ENCODE measurements at places on chromosomes 6 and 20.

DNA sequence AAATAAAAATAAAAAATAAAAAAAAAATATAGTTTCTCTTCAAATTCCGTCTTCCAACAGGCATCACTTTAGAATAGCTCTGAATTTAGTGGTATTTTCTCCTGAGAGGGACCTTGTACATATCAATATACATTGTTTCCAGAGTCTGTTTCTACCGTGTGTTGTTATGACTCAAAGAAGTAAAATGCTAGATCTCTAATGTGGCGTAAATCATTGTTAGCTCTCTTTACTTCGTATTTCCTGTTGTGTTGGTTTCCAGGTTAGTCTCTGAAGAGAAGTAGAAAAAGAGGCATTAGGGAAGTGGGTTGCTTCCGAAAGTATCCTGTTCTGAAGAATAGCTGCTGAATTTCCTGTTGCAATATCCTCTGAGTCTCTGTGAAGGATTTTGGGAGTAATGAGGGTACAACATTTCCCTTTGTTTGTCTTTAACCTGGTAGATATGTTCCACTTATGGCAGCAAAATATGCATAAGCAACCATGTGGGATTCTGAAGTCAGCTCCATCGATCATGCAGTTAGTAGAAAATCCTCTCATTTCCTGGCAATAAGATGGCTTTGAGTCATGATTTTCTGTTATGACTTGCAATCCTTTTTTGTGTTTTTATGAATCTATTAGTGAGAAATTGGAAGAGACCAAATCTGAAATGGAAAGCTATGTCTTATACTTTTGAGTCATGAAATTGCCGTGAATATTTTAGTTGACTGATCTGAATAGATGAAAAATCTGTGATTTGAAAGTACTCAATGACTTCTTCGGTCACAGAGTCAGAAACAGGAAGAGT lies 42.0 kb upstream of the MCHR2 start:
- no peak for DNase-seq

- DNase-seq: no peak
Observed at GRCh38 chr6:51983564-51983963, 103.8 kb downstream of the PKHD1 start.

DNA sequence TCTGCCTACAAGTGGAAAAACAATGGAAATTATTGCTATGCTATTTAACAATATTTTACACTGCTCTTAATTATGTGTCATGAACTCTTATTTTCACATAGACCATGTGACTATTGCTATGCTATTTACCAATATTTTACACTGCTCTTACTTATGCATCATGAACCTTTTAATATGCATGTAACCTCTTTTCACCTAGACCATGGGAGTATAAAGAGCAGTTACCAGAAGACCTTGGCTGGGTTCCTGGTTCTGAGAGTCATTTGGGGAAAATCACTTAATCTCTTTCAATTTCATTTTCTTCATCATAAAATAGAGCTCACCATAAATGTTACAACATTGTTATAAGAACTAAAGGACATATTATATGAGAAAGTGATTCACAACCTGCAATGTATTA lies 223.8 kb upstream of the RNF217 start:
- DNase-seq: no peak

DNA sequence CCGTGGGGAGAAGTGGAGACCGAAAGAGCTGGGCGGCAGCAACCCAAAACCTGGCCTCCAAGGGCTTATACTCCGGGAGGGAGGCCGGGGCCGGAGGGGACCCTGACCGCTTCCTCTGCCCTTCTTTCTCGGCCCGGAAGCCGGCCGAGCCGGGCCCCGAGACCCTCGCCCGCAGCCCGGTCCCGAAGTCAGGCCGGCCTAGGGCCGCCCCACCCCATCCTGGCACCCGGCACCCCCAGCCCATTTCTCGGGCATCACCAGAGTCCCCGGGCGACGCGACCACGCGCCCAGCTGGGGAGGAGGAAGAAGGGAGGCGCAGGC lies 572 bp upstream of the ZDHHC14 start:
- no peak for DNase-seq

DNA sequence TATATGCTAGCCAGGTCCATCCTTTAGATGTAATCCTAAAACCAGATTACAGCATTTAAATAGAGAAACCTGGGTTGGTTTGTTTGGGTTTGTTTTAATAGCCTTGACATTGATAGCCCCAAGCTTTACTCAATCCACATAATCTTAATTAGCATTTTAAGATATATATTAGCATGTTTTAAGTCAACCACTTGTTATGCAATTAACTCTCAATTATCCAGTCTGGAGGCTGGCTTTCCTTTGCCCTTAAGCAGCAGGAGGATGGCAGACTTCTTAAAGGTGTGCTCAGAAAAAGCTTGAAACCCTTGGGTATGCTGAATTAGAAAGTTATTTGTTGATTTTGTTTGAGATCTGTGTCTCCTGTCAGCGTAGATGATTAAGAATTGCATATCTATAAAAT lies 46.3 kb upstream of the SMIM28 start:
- no peak for DNase-seq

DNA sequence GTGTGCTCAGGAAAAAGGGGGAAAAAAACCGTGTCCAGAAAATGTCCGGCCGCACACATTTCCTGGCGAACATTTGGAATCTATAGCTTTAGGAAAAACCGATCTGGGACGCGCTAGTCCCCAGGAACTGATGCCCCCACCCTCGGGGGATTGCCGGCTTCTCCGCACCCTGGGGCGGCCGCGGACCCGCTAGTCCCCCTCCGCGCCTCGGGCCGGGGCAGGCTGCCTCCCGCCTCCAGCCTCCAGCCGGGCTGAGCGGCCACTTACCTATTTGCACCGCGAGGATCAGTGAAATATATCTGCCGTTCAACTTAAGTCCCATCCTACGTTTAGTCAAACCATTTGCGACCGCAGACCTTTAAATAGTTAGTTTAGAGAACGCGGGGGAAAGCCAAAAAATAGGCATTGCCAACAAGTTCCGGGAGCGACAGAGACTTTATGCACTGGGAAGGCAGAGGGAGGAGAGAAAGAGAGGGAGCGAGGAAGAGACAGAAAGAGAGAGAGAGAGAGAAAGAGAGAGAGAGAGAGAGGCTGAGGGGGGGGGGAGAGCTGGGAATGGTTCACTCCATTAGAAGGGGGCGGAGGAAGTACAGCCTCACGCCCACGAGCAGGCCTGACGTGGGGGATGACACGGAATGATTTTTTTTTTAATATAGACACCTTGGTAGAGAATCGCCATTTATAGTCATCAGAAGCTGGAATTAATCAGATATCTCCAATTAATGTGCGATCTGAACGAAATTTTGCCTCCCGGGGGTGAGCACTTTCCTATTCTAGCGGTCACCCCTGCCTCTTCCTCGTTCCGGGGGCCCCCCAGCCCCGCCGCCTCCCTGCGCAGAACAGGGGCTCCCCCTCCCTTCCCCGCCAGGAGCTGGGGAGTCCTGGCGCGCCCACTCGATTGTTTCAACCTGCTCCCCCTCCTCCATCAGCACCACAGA lies at the start of gene NRN1:
TSS of gene NRN1 (minus strand) at position 498 of the 938 bp plus-strand sequence. CDS start at position 322, 176 bp downstream.
- DNase-seq: peak; percentile 43

Data from HEK293T (cell line).